ENCODE measurements at places on chromosomes 1 and 21. TPM values are rescaled to one million over a fixed set of nuclear protein-coding genes. Genes with fewer than 3 reads are reported as not detected.

- no peak for DNase-seq
These were observed 52.7 kb downstream of the AGBL4 start for GRCh38 chr1:49971088-49971487.

- DNase-seq = no peak
These were observed 12.0 kb downstream of the OR2M4 start for GRCh38 chr1:248243204-248243603.

DNA sequence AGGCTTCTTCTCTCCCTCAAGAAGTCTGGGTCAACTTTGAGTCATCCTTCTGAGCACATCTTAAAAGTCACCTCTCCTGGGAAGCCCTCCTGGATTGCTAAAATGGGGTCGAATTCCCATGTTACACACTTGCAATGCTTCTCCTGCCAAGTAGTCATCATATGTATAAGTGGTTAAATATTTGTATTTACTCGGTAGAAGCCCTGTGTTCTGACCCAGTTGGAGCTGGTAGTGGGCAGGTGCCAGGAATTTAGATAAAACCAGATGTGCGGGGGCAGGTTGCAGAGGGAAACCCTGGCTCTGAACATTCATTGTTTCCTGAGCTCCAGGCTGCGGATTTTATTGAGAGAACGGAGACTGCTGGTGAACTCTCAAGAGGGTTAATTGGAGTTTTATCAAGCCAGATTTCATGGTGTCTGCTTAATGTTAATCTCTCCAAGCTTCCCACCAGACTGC lies 52.8 kb upstream of the RPL11 start:
- DNase-seq = no peak

Gene ZYG11A
- 0.26 TPM for total RNA-seq

Gene KRTAP13-2
- not detected for total RNA-seq

All from activated T-helper 1 cell treated with anti-CD3 and anti-CD28 coated beads, Interleukin-12 subunit alpha, Interleukin-12 subunit beta, Interleukin-2, Interleukin-4 antibody, amounts not matched to agents 30 ng/mL and 10 ng/mL and 1 ng/mL, durations not matched to agents 14 hours and 24 hours and 36 hours (primary cell).